ENCODE measurements at places on chromosomes 3 and 15.

DNA sequence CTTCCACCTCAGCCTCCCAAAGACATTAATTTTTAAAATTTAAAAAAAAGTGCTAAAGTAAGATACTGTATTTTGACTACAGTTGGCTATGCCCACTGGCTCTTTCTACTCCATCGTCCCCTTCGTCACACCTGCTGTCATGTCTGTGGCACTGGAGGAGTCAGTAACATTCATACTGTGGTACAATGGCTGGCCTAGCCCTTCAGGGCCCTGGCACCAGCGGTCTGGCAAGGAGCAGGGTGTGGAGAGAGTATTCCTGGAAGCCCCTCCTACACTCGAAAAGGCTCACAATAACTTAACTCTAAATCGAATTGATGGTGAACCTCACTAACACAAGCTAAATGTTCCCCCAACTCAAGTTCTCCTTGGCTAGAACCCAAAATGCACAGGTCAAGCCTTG is 89.7 kb upstream of the RASGRF1 start:
- H3K27me3 ChIP-seq: no peaks in the 10 kb centered on the region
- no peaks in the 10 kb centered on the region for H3K4me1 ChIP-seq
- no peak overlapping the region for H3K27ac ChIP-seq
- no peak for DNase-seq

- no peak within 1 kb of the TSS for H3K4me3 ChIP-seq
- no peak for DNase-seq
- no peaks in the 10 kb centered on the region for H3K36me3 ChIP-seq
- H3K27ac ChIP-seq: no peak within 1 kb of the TSS
These were observed at the start of gene KLF15 for GRCh38 chr3:126357295-126358037. Gene KLF15 (minus strand): TSS chr3:126357408. CDS start chr3:126352922, 4,486 bp downstream.

GRCh38 chr15:58146211-58146610 is 8.0 kb downstream of the AQP9 start:
- no peak for DNase-seq
- H3K36me3 ChIP-seq: no peaks in the 10 kb centered on the region
- H3K27ac ChIP-seq: no peak overlapping the region
- H3K4me3 ChIP-seq: no peak overlapping the region
- peaks cover 27% of the 10 kb centered on the region for H3K27me3 ChIP-seq
- no peaks in the 10 kb centered on the region for H3K4me1 ChIP-seq

GRCh38 chr15:92463826-92464225 is 70.1 kb downstream of the ST8SIA2 start:
- no peaks in the 10 kb centered on the region for H3K36me3 ChIP-seq
- no peak overlapping the region for H3K27ac ChIP-seq
- H3K27me3 ChIP-seq: peaks cover 2% of the 10 kb centered on the region
- DNase-seq: no peak
- no peak overlapping the region for H3K4me3 ChIP-seq
- no peaks in the 10 kb centered on the region for H3K4me1 ChIP-seq

GRCh38 chr15:43872416-43873020 is 45.7 kb downstream of the WDR76 start:
- no peak overlapping the region for H3K27ac ChIP-seq
- H3K36me3 ChIP-seq: peaks cover 79% of the 10 kb centered on the region
- H3K4me3 ChIP-seq: no peak overlapping the region
- no peaks in the 10 kb centered on the region for H3K27me3 ChIP-seq

- H3K27me3 ChIP-seq: no peaks in the 10 kb centered on the region
- peaks cover 4% of the 10 kb centered on the region for H3K36me3 ChIP-seq
- H3K4me1 ChIP-seq: peaks cover 41% of the 10 kb centered on the region
- no peak for DNase-seq
- H3K4me3 ChIP-seq: peak overlapping the region; percentile 90
- H3K27ac ChIP-seq: peak overlapping the region; percentile 99
These were observed 665 bp downstream of the PIGB start for GRCh38 chr15:55319537-55320237.

GRCh38 chr15:95726891-95727290 is 603.6 kb upstream of the NR2F2 start:
- H3K4me3 ChIP-seq: no peak overlapping the region
- no peaks in the 10 kb centered on the region for H3K4me1 ChIP-seq
- no peaks in the 10 kb centered on the region for H3K36me3 ChIP-seq
- no peaks in the 10 kb centered on the region for H3K27me3 ChIP-seq

DNA sequence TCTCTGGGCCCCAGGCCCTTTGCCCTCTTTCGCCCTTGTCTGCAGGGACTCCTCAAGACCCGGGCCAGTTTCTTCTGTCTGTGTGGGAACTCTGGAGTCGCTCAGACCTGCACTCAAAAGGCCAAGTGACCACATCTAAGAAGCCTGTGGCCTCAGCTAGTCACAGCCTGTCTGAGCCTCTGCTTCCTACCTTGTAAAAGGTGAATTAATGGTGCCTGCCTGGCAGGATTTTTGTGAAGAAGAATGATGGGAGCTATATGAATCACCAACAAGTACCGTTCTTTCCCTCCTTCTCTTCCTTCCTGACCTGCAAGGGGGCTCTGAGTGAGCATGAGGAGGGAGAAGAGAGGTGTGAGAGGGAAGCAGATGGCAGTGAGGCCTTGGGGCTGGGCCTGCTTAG is 7.5 kb downstream of the PLIN1 start:
- no peaks in the 10 kb centered on the region for H3K4me1 ChIP-seq
- H3K27ac ChIP-seq: no peak overlapping the region
- no peaks in the 10 kb centered on the region for H3K36me3 ChIP-seq
- no peak overlapping the region for H3K4me3 ChIP-seq
- DNase-seq: no peak
